ENCODE measurements at places on chromosomes 2 and 18.
A peak's percentile ranks its signal among the peaks of the same experiment; 100 is the strongest.

GRCh38 chr2:29202819-29203495, 87.7 kb downstream of the CLIP4 start:
- no peak for DNase-seq

- peak; percentile 40 for DNase-seq
Measured at GRCh38 chr2:112542984-112543661, 858 bp downstream of the POLR1B start.

DNA sequence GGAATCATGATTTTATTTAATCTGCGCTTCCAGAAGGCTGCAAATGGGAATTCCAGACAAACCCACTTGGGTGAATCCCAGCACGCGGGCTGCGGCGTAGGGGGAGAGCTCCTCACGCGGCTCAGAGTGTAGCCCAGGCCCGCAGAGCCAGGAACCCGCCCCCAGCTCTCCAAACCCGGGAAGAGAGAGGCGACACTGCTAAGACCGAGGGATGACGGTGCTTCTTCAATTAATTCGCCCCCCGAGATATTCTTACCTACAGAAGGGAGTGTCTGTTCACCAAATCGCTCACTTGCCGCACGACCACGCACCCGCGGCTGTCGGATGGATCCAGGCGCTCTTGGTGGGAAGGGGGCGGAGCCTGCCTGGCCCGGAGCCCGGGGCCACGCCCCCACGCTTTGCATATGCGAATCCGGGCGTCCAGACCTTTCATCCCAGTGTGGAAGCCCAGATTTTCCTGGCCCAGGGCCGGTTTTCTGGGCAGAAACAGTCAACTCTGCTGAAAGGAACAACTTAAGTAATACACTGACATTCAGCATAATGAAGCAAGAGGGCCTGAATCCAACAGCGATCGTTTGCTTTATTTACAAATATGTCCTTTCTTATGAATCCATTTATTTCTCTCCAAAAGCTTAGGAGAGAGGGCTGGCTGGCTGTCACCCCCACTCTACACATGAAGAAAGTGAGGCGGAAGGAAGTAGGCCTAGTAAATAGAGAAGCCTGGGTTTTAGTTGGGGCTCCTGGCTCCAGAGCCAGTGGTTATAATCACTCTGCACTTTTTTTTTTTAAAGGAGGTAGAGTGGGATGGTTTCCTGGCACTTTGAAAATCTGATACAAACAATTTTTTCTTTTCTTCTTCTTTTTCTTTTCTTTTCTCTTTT, at the start of gene SLC19A3:
Gene SLC19A3, minus strand, starts transcription at position 342 of the 881 bp plus-strand sequence. CDS start 15,710 bp downstream, outside the sequence.
- DNase-seq: peak; percentile 6

GRCh38 chr2:45823723-45824206, 172.3 kb downstream of the PRKCE start:
- DNase-seq: no peak

- DNase-seq: no peak
Measured at GRCh38 chr2:17543848-17544247, 3.4 kb downstream of the VSNL1 start.

- DNase-seq: no peak
Measured at GRCh38 chr18:76390452-76391035, 104.5 kb downstream of the ZNF516 start.

GRCh38 chr18:9354256-9354655, 19.7 kb downstream of the TWSG1 start:
- DNase-seq: no peak

GRCh38 chr2:136376211-136376610, 258.3 kb upstream of the CXCR4 start:
- no peak for DNase-seq

GRCh38 chr2:209505410-209505809, 81.6 kb downstream of the MAP2 start:
- no peak for DNase-seq

DNA sequence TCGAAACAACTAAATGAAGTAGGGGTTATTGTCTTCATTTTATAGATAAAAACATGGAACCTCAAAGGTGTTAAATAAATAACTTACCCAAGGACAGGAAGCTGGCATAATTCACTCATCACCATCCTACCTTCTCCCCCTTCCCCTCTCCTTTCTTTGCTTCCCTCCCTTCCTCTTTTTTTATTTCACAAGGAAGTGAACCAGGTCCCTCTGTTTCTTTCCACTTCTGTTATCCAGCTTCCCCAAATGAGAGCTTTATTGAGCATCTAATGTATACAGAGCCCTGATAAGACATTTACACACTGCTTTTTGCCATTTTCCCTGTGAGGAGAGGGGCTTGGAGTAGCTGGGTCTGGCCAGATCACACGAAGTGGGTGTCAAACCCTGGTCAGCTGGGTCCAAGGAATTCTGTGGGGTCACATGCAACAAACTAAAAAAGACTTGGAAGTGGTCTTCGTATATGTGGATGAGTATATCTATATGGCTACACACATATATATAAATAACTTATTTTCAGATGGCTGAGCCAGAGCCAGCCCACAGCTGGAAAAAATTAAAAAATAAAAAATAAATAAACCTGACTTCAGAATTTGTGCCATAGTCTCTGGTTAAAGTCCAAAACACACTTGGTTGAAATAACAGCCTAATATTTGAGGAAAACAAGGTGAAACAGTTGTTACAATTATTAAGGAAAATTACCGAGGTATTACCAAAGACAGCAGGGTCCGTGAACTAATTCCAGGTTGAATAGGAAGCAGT, 49.3 kb upstream of the FOSL2 start:
- no peak for DNase-seq

DNA sequence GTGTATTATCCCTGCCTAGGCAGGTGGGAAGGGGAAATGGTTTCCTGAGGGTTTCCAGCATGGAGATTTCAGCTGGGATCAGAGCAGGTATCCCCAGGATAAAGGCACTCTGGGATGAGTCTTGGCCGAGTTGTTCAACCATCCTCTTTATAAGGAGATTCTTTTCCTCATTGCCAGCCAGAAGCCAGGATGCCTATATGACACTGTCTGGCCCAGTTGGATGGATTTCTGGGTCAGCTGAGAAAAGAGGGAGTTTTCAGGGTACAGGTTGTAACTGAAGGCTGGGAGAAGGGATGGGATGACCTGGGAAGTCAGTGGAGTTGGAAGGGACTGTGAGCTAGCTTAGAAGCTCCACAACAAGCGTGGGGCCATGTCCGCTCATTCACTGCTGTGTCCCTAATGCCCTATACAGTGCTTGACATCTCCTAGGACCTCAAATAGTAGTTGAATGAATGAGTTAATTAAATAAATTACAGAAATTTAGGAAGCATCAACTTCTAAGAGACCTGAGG, 8.3 kb downstream of the RHOB start:
- DNase-seq: no peak

DNA sequence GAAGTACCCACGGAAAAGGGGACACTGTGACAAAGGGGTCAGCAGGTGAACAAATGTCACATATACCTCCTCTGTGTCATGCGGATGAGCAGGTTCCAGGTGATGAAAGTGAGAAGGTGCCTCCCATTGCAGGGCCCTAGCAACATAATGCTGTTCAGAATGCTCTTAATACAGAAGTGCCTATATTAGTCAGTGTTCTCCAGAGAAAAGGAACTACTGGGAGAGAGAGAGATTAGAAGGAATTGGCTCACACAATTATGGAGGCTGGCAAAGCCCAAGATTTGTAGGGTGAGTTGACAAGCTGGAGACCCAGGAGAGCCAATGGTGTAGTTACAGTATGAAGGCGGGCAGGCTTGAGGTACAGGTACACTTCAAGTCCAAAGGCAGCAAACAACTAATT, 98.1 kb upstream of the CDC42EP3 start:
- DNase-seq: no peak

DNA sequence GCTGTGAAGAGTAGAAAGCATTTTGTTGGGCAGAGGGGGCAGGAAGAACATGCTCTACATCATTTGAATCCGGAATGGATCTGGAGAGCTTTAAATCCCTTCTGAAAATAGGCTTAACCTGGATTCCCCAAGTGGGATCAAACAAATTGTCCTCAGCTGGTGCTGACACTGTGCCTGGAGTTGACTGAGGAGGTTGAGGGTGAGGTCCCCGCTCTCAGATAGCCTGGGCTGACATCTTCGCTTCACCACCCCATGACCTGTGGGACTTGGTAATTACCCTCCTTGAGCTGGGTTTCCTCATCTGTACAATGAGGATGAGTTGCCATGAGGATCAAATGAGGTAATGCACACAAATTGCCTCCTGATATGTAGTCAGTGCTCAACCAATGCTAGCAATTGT, 117.8 kb upstream of the SMAD2 start:
- DNase-seq: no peak

- no peak for DNase-seq
Measured at GRCh38 chr2:164906947-164907346, 48.4 kb downstream of the SLC38A11 start.

DNA sequence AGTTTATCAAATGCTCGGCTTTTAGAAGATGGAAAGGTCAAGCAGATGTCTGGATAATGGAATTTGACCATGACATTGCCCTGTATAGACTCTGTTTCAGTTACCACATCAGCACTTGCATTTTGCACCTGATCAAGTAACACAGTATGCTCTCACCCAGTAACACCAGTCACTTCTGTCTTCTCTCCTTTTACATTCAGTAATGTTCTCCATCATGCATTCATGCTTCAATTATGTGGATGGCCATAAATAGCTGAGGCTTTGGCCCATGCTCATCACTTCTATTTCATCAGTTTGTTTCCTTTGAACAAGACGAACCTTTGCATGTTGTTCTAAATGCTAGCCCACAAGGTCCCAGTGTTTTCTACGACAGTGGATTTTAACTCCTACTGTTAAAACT, 322.9 kb upstream of the ACVR2A start:
- no peak for DNase-seq

GRCh38 chr2:25343187-25343825, 1.6 kb upstream of the DNMT3A start:
- DNase-seq: no peak

- peak; percentile 35 for DNase-seq
Measured at GRCh38 chr18:35071819-35072247, 30.6 kb downstream of the MAPRE2 start.

GRCh38 chr2:42053482-42053790, 5.6 kb downstream of the PKDCC start:
- DNase-seq: no peak

DNA sequence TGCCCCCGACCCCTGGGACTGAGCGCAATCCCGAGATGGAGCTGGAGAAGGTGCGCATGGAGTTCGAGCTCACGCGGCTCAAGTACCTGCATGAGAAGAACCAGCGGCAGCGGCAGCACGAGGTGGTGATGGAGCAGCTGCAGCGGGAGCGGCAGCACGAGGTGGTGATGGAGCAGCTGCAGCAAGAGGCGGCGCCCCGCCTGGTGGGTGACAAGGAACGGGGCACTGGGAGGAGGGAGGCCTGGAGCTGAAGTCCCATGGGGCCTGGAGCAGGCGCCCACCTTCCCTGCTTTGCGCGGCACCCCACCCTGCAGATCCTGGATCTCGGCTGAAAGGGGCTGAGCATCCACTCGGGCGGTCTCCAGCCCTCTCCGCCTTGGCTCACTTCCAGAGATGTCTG, 1.2 kb downstream of the TMEM247 start:
- no peak for DNase-seq

- DNase-seq: no peak
Measured at GRCh38 chr2:117702098-117702497, 112.4 kb upstream of the DDX18 start.

- DNase-seq: no peak
Measured at GRCh38 chr18:75169411-75169810, 39.5 kb downstream of the PTGR3 start.

GRCh38 chr2:211454679-211455078, 898.3 kb downstream of the CPS1 start:
- DNase-seq: no peak

Data from erythroblast (primary cell).